ENCODE measurements at places on chromosomes 7 and 10.

GRCh38 chr10:52740913-52741675, 31.5 kb downstream of the MBL2 start:
- no peak for DNase-seq

DNA sequence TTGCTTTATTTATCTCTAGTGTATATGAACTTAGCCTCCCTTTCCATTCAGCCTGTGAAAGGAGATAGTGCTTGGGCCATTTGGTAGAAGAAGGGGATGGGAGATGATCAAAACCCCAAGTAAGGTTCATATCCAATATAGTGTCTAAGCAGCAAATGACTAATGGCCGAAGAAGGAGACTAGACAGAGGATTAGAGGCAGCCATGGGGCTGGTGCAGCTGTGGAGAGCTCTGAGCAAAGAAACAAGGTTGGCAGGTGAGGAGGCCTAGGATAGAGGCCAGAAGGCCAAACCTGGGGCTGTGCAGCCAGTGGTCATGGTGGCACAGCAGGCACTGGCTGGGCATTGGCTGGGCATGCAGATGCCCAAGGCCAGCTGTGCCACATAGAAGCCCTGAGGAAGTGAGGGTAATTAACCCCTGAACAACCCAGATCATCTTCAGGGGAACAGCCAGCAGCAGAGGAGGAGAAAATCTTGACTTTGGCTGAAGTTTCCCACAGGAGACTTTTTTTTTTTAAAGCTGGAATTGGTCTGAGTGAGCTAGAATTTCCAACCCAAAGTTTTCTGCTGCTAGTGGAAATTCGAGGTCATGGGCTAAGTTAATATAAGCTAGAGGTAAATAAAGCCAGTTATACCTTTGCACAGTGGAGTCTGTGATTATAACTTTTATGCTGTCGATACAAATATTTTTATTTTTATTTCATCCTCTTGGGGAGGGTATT, 10.3 kb upstream of the CPA1 start:
- no peak for DNase-seq

DNA sequence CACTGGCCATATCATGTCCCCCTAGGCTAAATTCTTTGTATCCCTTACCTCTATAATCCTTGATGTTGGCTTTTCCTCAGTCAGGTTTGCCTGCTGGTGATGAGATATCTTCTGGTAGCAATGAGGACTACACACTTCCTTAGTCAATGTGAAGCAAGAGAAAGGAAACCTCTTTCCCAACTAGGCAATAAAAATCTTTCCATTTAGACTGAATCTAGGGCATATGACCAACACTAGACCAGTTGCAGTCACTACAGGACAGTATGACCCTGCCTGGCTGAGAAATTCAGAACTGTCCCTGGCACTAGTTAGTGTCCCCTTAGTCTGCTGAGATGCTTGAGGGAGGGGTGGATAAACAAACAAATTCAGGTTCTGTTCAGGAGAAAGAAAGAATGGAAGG, 142.6 kb downstream of the RNLS start:
- DNase-seq: no peak

DNA sequence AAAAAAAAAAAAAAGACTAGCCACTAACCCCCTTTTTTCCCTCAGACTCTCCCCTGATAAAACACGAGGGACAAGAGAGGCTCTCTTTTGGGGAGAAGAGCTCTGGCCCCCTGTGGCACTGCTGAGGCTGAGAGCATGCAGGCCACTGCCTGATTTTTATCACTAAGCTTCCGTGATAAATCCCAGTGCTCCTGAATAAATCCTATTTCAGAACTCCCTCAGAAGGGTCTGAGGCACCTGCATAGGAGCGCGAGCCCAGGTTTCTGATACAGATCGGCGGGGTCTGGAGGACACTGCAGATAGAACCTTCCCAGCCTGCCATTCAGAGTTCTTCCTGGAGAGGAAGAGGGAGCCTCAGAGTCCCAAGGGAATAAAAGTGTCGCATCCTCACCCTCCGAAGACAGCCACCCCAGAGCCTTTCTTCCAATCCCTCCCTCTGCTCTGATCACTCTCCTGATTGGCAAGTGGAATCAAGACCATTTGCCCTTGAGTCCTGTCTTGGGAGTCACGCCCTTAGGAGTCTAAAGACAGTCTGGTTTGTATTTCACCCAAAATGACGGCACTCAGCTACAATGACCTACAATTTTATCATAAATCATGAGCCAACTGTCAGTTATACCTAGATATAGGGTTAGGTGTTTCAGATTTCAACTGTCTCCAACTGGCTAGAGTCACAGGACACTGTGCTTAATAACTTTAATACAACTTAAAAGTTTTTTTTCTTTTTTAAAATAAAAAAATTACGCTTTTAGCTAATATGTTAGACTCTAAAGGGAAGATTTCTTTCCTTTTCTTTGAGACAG, 153.5 kb downstream of the RNF216 start:
- no peak for DNase-seq

DNA sequence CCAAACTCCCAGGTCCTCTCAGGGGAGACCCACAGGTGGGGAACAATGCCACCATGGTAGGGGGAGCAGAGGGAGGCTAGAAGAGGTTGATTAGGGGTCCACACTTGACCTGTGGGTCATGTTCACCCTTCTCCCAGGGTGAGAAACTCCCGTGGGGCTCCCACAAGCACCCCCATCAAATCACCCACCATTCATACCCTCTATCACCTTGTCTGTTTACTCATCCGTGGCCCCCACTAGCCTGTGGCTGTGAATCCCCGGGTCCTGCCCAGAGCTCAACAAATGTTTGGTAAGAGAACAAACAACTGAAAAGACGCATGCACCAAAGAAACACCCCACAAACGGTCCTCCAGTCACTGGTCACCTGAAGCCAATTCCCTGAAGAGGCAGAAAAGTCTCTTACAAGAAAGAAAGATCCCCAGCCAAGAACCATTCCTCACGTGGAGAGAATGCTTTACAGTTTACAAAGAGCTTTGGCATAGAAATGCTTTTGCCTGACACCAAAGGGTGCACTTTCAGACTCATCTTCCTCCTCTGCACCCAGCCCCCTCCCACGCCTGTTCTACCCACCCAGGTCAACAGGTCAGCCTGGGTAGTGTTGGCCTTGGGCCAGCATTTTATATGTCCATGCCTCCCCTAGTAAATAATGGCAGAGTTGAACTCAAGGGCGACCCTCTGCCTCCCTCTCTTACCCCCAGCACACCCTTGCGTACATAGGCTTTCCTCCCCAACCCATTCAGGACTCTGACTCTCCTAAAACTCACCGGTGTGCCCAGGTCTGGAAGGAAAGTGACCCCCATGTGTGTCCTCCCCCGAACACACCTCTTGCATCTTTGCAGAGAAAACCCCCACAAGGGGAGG, 1.9 kb downstream of the ZCCHC24 start:
- no peak for DNase-seq

- DNase-seq: no peak
Observed at GRCh38 chr10:75492173-75492925, 60.9 kb downstream of the LRMDA start.

DNA sequence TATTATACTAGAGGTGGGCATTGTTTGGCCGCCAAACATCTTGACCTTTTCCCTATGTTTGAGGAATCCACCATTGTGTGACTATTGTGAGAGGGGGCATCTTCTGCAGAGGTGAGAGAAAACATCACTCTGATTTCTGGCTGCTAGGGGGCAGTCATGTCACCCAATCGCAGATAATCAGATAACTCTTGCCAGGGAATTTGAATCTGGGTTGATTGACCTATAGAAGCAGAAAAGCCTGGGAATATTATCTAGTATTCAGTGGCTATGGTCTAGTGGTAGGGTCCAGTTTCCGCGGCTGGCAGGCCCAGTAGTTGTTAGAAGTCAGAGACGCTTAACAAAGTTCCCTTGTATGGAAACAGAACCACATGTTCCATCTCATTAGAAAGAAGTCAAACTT, 808.5 kb downstream of the PHTF2 start:
- no peak for DNase-seq

DNA sequence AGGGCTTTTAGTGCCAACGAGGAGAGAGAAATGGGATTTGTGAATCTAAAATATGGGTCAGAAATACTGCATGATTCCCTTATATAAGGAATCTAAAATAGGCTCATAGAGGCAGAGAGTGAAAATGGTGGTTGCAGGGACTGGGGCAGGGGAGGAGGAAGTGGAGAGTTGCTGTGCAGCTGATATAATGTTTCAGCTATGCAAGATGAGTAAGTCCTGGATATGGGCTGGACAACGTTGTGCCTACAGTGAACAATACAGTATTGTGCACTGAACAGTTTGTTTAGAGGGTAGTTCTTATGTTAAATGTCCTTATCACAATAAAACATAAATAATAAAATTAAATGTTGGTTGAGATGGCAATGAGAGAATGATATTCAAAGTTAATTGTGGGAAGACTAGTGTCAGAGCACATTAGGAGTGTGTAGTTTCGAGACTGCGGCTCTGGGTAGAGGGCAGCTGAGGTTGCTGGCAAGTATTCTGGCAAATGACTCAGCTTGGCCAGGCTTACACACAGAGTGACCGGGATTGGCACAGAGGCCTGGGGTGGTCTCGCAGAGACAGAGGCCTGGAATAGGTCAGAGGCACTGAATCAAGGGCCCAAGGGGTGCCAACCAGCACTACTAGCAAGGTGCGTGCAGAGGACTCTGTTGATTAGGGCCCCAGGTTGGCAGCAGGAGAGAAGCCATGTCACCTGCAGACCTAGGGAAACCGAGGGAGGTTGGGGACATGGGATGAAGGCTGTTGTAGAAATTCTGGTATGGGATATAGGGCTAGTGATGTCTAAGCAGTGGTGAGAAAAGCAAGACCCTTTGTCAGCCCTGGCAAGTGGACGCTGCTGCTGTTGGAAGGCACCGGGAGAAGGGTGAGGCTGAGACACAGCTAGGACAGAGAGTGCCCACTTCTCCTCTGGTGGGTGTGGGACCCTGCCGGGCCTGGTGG, 2.8 kb upstream of the DEPP1 start:
- DNase-seq: no peak

DNA sequence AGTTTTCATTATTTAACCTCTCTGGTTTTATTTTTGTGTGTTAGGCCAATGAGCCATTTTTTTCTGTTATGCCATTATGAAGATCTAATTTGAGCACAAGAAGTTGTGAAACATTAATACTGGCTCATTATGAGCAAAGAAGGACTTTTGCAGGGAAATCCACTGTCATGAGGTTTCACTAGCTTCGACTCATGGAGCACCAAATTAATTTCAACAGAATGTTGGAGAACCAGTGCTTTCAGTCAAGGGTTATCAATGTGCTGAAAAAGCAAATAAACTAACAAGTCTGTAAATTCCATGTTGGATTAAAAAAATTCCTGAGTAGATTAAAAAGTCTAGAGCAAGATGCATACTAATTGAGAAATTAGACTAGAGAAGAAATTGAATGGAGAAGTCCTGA, 594.2 kb upstream of the FZD8 start:
- DNase-seq: no peak

DNA sequence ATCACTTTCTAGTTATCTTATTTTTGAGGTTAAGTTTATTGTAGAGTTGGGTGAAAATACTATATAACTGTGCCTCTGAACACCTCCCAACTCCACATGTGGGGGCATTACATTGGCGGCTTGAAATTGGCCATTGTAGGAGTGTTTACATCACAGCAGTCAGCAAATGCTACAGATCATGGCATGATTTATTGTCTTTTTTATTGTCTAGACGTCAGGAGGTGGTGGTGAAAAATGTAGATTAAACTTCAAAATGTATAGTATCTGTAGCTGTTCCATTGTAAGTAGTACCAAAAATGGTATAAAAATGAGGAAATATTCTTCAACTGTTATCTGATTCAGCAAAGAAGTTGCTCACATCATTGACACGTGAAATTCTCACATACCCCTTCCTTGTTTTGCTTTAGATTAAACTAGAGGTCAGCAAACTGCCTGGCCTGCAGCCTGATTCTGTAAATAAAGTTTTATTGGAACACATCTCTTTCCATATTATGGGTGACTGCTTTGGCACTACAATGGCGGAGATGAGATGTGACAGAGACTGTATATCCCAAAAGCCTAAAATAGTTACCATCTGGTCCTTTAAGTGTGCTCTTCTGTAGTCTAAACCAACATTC, 35.0 kb downstream of the TAF3 start:
- DNase-seq: no peak

GRCh38 chr7:117825132-117825531, 48.1 kb downstream of the CTTNBP2 start:
- no peak for DNase-seq

DNA sequence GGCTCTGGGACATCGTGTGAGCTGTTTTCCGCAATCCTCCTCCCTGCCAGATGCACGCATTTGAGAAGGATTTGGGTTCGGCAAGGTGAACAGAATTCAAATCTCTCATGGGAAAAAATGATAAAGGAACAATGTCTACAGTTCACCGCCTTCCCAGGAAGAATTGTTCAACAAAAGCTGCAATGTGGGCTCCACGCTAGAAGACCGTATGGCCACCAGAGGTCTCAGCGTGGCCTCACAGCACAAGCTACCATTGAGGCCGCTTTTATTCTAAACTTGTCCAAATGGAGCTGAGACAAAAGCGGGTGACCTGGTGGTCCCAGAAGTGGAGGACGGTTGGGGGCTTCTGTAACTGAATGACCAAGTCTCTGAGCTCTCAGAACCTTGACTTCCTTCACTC, 733.1 kb downstream of the PARD3 start:
- no peak for DNase-seq

DNA sequence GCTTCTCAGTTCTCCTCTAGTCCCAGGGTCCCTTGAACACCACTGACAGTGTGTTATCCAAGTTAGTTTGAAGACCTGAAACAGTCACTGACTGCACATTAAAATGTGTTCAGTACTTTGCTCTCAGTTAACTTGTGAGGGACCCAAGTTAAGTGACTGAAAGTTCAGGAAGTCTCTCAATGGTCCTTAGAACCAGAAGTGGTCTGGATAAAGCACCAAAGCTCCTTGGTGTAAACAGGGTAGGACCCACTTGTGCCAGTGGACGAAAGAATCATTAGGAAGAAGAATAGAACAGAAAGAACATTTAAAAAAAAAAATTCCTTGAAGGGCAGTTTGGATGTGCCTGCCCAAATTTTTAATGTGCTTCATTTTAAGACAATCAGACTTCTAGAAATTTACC, 45.1 kb downstream of the NOD1 start:
- DNase-seq: no peak

DNA sequence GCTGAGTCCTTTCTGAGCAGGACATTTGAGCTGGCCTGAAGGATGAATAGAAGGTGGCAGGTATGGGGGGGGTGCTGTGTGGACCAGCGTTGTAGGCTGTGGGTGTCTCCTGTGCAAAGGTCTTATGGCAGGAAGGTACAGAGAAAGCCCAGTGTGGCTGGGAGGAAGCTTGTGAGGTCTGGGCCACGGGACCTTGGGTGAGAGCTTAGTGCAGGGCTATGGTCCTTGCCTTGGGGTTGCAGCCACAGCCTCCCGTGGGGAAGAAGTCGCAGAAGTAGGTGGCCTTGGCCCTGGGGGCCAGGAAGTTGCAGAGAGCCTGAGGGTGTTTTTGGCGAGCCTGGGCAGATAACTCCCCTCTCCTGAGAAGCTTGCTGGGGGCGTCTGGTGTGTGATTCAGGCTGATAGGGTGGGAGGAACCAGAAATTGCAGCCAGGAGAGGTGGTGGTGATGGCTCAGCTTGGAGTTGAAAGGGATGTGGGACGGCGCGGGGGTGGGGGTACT, 172.0 kb upstream of the TNRC18 start:
- DNase-seq: no peak

GRCh38 chr7:932651-932975, 21.9 kb downstream of the ADAP1 start:
- no peak for DNase-seq
